GM23338 (cell line): ENCODE measurements at places on chromosomes 2 and 18.

DNA sequence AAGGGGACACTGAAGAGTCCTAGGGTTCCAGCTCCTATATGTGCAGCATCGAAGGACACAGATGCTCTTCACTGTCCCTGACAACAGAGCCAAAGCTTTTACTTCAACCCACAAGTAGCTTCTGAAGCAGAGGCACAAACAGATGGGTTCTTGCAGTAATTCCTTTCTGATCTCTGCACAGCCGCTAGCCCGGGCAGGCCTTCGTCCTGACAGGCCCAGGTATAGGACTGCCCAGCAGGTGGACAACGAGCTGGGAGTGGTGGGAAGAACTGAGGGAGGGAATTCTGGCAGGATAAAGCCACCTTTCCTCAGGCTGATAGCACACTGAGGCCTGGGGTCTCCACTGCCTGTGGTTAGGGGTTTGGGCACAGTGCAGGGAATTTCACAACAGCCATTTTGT is 94.8 kb downstream of the RHOB start:
- DNase-seq = no peak

DNA sequence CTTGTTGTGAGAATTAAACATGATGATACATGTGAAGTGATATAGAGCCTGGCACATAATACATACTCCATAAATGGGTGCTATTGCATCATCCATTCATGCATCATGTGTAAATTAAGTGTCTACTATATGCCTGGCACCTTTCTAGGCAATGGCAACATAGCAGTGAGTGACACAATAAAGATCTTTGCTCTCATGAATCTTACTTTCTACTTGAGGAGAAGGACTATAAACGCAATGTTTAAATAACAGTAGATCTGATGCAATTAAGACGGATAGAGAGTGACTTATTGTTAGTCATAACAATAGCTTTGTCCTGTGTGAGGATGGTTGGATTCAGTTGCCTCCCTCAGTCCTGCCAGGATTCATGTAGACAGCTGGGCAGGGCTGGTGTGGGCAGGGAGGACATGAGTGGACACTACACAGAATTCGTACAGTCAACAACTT is 88.4 kb upstream of the NPAS2 start:
- DNase-seq = no peak

- peak; percentile 4 for DNase-seq
These were observed 115.4 kb downstream of the CCDC85A start for GRCh38 chr2:56299171-56299691.

DNA sequence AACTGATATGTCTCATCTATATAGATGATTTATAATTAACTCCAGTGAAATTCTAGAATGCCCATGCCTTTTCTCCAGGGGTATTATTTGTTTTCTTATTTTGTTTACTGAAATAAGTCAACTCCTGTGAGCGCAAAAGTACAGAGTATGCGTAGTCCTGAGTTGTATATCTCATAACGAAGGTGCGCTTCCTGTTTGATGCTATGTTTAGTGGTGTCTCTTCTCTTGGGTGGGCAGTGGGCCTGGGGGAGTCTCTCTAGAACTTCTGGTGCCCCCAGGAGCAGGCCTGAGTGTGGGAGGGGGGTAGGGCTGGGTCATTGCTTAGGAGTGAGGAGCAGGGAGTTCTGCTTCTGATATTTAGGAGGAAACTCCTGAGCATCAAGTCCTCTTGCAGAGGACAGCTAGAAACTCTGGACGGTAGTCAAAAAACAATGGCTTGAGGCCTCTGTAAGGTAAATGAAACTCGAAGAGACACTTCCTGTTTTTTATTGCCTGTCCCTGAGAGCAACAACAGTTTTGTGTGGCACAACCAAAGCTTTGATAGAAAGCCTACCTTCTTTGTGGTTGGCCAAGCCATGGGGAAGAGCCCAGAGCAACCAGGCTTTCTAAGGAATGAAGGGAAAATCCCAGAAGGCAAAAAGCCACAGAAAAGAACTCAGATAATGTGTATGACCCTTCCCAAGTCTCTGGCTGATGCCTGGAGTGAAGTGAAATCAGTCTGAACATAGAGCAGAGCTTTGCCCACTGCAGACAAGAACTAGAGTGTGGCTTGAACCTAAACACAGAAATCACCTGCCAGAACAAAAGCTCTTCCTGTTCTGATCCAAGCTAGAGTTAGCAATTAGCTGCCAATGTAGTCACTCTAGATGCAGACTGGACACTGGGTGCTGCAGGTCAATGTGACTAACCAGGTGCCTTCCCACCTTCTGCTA is 8.5 kb upstream of the SP140L start:
- no peak for DNase-seq

- no peak for DNase-seq
These were observed 335.7 kb downstream of the PARD3B start for GRCh38 chr2:204880928-204881327.

DNA sequence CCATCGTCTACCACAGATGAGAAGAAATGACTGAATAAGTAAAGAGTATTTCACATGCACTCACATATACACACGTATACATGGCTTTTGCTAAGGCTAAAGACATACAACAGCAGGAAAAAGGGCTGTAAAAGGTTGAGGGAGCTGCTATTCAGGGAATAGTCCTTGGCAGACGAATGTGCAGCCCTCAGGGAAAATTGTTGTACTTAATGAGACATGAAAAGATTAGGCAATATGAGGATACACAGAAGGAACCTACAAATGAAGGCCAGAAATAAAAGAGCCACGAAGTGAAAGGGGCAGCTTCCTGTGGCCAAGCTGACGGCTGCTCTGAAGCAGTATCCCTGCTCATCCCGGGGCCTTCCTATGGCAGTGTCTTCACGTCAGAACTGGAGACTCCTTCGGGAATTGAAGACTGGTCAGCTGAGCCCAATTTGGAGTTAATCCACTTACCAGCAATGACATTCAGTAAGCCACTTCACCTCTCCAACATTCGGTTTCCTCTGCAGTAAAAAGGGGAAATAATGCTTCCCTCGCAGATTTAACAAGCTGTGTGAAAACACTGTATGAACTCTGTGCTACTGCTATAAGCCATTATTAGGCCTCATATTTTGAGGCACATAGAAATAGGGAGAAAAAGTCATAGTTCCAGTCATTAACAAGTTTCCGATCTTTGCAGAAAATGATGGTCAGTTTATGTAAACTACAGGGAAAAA is 221.8 kb downstream of the STK39 start:
- no peak for DNase-seq

- DNase-seq = no peak
These were observed 15.0 kb downstream of the GPR45 start for GRCh38 chr2:105256431-105257047.

DNA sequence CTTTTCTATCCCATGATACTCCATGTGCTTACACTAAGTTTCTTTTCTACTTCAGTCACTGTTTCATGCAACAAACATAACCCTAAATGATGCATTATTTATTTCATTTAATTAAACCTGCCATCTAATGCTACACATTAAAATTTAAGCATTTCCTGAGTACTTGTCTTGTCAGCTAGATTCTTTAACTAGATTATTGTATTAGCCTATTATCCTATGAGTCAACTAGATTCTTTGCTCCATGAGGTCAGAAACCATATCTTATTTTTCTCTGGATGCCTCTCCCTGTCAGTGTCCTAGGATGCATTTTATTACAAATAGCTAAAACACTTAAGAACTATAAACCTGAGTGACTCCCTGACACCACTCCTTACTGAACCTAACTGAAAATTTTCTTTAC is 652.4 kb downstream of the SLC4A3 start:
- no peak for DNase-seq

- DNase-seq = no peak
These were observed 293.1 kb upstream of the ID2 start for GRCh38 chr2:8388781-8389180.
